ENCODE measurements at places on chromosomes 2 and 18.
A peak's percentile ranks its signal among the peaks of the same experiment; 100 is the strongest.

- H3K4me3 ChIP-seq: no peak overlapping the region
- no peaks in the 10 kb centered on the region for H3K36me3 ChIP-seq
- DNase-seq: peak; percentile 60
These were observed 19.9 kb downstream of the PTH2R start for GRCh38 chr2:208426412-208427045.

DNA sequence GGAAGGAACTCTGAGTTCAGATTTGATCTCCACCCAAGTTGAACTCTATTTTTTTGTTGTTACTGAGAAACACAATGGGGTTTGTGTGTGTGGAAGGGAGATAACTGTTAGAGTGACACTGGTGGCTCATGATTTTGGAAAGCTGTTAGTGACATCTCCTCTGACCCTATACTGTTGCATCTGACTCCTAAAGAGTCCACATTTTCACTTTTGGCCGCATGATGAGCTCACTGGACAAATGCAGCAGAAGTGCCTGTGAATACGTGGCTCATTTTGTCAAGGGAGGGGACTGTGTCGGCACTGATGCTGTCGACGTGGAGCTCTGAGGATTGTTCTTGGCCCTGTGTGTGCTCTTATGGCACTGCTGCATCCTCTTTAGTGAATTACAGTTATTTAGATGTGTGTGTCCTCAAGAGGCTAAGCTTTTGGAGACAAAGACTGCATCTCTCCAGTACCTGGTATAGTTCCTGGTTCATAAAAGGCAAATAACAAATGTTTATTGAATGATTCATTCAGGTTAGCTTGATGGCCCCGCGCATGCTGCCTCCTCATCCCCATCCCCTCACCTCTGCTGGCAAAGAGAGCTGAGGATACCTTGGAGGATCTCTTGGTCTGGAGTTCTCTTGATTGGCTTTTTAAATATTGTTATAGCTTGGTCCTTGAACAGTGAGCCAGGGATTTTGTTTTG, 135.4 kb downstream of the PHLPP1 start:
- H3K4me1 ChIP-seq: no peaks in the 10 kb centered on the region
- no peak for DNase-seq
- no peaks in the 10 kb centered on the region for H3K36me3 ChIP-seq
- H3K4me3 ChIP-seq: no peak overlapping the region
- H3K27me3 ChIP-seq: no peaks in the 10 kb centered on the region
- H3K27ac ChIP-seq: no peak overlapping the region

DNA sequence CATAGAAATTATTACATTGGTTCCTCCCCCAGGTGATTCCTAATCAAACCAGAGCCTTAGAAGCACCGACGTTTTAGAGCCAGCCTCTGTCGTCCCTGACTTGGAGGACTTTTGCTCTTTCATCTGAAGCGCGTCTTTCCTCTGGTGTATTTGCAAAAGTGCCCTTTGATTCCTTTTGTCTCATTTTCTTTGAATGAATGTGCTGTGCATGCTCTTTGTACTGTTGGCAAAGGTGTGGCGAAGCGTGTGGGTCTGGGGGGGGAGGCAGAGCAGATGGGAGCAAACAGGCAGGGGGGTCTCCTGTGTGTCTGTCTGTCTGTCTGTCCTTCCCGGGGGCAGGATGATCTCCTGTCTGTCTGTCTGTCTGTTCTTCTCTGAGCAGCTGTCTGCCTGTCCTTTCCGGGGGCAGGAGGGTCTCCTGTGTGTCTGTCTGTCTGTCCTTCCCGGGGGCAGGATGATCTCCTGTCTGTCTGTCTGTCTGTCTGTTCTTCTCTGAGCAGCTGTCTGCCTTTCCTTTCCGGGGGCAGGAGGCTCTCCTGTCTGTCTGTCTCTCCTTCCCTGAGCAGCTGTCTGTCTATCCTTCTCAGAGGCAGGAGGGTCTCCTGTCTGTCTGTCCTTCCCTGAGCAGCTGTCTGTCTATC, 205.5 kb upstream of the MYT1L start:
- peaks cover 11% of the 10 kb centered on the region for H3K27me3 ChIP-seq
- no peaks in the 10 kb centered on the region for H3K36me3 ChIP-seq
- no peak overlapping the region for H3K4me3 ChIP-seq
- H3K4me1 ChIP-seq: no peaks in the 10 kb centered on the region

- no peaks in the 10 kb centered on the region for H3K27me3 ChIP-seq
- no peak overlapping the region for H3K27ac ChIP-seq
- no peak overlapping the region for H3K4me3 ChIP-seq
- H3K36me3 ChIP-seq: no peaks in the 10 kb centered on the region
These were observed 104.7 kb downstream of the GPR39 start for GRCh38 chr2:132521341-132521740.

GRCh38 chr18:14924226-14924625, 176.3 kb downstream of the ANKRD30B start:
- no peaks in the 10 kb centered on the region for H3K27me3 ChIP-seq
- H3K4me1 ChIP-seq: no peaks in the 10 kb centered on the region
- H3K27ac ChIP-seq: no peak overlapping the region
- H3K4me3 ChIP-seq: no peak overlapping the region
- no peak for DNase-seq
- no peaks in the 10 kb centered on the region for H3K36me3 ChIP-seq
